ENCODE measurements at places on chromosomes 5 and 9. TPM values are rescaled to one million over a fixed set of nuclear protein-coding genes. Genes with fewer than 3 reads are reported as not detected.

DNA sequence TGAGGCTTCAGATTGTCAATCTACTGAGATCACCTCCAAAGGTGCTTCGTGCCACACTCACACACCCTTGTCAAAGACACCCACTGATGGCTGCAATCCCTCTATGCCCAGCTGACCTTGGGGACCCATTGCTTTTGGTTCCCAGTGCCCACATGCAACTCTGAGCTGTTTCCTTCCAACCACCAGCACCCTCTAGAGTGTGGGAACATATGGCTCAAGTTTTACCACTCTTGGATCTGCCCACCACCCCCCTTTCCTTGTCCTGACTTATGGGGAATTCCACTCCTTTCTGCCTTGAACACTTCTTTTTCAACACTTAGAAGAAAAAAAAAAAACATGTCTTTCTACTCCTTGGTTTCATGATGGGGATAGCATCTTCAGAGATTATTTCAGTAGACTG lies 360.2 kb downstream of the ENC1 start:
- no peak for DNase-seq

DNA sequence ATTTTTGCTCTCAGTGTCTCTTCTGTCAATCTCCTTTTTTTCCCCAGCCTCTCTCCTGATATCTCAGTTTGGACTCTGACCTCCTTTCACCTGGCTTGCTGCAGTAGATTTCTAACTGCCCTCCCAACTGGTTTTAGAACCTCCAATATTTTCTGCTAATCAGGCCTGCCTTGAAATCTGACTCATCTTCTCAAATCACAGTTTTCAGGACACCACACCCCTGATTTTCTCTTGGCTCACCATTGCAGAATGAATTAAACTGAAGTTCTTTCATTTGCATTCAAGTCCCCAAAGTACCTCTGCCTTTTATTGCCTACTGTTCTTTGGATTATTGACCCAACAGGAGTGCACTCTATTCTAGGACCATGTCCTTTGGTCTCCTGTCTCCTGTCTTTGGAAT lies 310.4 kb upstream of the TRPC7 start:
- no peak for DNase-seq

- DNase-seq, result no peak
Measured at GRCh38 chr5:43772458-43772763, 169.4 kb downstream of the NNT start.

DNA sequence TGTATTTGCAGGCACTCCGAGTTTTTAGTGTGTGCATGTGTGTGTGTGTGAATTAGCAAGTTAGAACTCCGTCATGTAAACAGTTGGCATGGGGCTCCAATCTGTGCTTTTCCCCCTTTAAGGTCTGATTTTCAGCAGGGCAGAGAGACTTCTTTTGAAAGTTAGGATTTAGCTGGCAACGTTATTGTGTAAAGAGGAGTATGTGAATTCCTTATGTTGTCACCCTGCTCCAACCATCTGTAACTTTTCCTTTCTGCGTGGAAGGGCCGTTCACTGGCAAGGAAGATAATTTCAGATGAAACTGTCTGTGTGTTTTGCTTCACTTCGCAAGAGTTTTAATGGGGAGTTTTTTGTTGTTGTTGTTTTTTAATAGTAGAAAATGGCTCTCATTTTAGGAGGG lies 332 bp downstream of the SGCD start:
- no peak for DNase-seq

GRCh38 chr5:150211156-150212030 lies 21.5 kb downstream of the SLC6A7 start:
- peak; percentile 45 for DNase-seq

DNA sequence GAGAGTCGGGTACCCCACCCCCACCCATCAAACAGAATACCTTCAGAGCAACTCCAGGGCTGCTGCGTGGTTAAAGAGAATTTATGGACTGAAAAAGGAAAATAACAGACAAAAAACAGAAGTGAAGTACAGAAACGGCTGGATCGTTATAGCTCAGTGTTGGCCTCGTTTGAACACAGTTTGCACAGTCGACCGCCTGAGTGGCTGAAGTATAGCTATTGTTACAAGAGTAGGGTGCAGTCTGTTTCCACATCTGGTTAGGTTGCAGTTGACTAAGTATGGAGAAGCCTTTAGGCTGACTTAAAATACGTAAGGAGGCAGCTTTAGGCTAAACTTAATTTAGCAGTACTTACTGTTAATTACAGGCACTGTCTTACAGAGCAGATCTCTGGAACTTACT lies 121.2 kb downstream of the GCNT1 start:
- no peak for DNase-seq

- DNase-seq, result no peak
Measured at GRCh38 chr5:68240771-68241170, 25.2 kb downstream of the PIK3R1 start.

GBGT1 gene
- total RNA-seq, result 21.6 TPM
